ENCODE measurements at places on chromosomes 6 and 20.

GRCh38 chr20:46204594-46205186, 86.6 kb downstream of the CD40 start:
- no peak for DNase-seq
- no peaks in the 10 kb centered on the region for H3K4me1 ChIP-seq
- H3K36me3 ChIP-seq, result no peaks in the 10 kb centered on the region
- H3K4me3 ChIP-seq, result no peak overlapping the region

DNA sequence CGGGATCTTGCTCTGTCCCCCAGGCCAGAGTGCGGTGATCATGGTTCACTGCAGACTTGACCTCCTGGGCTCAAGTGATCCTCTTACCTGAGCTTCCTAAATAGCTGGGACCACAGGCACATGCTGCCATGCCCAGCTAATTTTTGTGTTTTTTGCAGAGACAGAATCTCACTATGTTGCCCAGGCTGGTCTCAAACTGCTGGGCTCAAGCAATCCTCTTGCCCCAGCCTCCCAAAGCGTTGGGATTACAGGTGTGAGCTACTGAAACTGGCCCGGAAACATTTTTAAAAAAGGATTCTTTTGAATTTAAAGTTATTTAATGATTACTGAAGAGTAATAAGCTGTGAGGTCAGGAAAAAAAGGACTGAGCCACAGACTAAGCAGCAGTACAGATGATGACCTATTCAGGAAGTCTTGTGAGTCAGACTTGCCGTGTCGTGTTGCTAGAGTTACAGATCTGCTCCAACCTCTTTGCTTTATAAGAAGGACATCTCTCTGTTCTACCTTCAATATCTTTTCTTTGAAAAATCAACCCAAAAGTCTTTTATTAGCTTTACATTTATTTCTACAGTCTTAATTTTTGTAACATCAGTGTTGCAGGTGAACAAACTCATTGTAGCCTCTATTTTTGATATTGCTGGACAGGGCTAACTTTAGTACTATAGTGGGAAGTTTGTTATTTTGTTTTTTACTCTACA, 108.7 kb downstream of the NCOA3 start:
- H3K27me3 ChIP-seq, result no peaks in the 10 kb centered on the region
- peak; percentile 74 for DNase-seq
- peak overlapping the region; percentile 11 for H3K27ac ChIP-seq
- peaks cover 1% of the 10 kb centered on the region for H3K4me1 ChIP-seq
- H3K36me3 ChIP-seq, result no peaks in the 10 kb centered on the region
- no peak overlapping the region for H3K4me3 ChIP-seq

DNA sequence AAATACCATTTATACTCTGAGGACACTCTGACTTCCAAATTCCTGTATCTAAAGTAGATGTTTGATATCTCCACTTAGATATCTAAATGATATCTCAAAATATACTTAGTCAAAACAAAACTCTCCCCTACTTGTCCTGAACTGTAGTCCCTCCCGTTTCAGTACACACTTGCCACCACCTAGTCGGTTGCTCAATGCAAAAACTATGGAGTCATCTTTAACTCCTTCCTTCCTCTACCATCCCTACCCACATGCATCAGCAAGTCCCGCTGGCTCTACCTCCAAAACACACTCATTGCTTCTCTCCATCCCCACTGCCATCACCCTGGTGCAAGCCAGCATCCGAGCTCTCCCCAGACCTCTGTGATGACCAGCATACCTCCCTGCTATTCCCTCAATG, 13.2 kb downstream of the STX7 start:
- DNase-seq, result no peak
- no peak overlapping the region for H3K4me3 ChIP-seq

DNA sequence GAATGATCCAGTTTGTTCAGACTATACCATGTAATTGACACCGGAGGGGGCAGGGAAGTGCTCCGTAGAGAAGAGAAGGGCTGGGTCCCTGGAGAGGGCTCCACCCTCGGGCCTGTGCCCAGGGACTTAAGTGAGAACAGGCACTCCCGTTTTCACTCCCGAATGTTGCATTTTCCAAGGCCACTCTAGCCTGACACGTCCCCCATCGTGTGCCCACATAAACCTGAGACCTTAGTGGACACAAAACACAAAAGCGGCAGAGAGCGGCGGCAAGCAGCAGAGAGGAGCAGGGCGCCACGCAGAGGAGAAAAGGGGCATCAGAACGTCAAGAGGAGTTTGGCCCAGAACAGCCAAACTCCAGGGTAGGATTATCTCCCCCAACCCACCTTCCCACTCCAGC, 1405.1 kb downstream of the GRIK2 start:
- no peak overlapping the region for H3K4me3 ChIP-seq
- no peaks in the 10 kb centered on the region for H3K27me3 ChIP-seq
- H3K27ac ChIP-seq, result no peak overlapping the region
- DNase-seq, result no peak
- no peaks in the 10 kb centered on the region for H3K4me1 ChIP-seq

DNA sequence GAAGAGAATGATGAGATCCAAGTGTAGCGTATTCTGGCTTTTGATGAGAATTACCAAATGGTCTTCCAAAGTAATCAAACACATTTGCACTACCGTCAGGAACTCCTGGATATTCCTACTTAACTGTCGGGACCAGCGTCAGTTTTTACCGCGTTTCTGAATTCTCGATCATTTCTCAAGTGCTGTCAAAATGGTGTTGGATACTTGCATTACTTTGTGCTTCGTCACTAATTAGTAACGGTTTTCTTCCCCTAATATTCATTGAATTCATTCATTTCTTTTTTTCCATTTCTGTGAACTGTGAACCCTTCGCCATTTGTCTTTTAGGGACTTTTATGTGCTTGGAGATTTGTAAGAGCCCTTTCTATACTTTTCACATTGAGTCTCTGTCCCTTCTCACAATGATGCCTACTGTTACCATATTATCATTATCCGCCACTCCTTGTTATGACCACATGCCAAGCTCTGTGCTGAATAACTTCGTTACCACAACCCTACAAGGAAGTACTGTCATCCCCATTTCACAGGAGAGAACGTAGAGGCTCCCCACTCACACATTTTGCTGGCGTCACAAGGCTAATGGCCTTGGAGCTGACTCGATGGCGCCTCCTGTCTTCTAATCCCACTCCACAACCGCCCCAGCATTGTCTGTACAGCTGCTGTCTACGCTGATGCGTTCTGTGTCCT, 74.2 kb upstream of the QKI start:
- H3K27ac ChIP-seq, result no peak overlapping the region
- H3K4me3 ChIP-seq, result no peak overlapping the region

GRCh38 chr6:161850562-161850961, 576.7 kb upstream of the AGPAT4 start:
- H3K27me3 ChIP-seq, result no peaks in the 10 kb centered on the region
- H3K4me3 ChIP-seq, result no peak overlapping the region
- no peak overlapping the region for H3K27ac ChIP-seq
- H3K36me3 ChIP-seq, result no peaks in the 10 kb centered on the region
- DNase-seq, result no peak
- H3K4me1 ChIP-seq, result no peaks in the 10 kb centered on the region

DNA sequence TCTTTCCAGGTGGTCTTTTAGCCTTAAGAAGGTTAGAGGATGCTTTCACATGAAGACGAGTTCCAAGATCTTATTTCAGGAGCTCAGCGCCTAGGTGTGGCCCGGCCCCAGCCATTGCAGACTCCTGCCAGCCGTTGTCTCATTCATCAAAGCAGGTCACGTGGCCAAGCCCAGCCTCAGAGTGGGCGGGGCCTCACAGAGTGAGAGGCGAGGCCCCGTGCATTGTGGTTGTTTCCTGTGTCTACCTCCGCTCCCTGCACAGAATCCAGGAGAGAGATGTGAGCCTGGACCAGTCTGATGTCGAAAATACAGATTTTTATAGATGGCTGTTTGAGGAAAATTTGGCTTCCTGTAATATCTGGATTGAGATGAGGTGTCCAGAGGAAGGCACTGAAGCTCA, 49.2 kb upstream of the CST5 start:
- no peak for DNase-seq
- no peaks in the 10 kb centered on the region for H3K27me3 ChIP-seq
- no peak overlapping the region for H3K4me3 ChIP-seq
- no peaks in the 10 kb centered on the region for H3K4me1 ChIP-seq
- H3K27ac ChIP-seq, result no peak overlapping the region
- H3K36me3 ChIP-seq, result no peaks in the 10 kb centered on the region

- no peak for DNase-seq
- no peaks in the 10 kb centered on the region for H3K27me3 ChIP-seq
- H3K4me3 ChIP-seq, result no peak overlapping the region
- no peaks in the 10 kb centered on the region for H3K4me1 ChIP-seq
Measured at GRCh38 chr6:152004896-152005295, 197.4 kb downstream of the ESR1 start.

DNA sequence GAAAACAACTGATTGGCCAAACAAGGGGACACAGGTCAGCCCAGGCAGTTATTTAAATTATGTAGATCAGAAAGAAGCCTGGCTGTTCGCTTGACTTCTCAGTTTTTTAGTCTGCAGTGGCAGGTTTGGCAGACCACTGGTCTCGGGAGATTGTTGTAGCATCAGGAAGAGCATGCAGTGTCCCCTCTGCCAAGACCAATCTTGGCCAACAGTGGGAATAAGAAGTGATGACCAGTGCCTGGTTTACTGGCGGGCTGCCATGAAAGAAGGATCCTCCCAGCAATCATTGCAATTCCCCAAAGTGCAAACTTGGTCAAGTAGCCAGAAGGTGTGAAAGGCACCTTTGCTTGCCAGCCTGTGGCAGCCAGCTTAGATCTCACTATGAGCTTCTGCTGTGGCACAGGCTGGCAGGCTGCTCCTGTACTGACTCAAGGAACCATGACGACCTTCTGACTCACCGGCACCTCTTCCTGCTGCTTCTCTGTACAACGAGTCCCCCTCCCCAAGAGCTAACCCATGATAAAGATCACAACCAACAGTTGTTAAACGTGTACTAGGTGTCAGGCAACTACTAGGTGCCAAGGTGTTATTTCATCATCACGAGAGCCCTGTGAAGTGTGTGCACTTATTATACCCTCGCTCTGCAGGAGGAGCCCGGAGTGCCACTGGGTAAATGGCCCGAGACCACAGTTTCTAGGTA, 76.8 kb upstream of the DUSP22 start:
- no peaks in the 10 kb centered on the region for H3K4me1 ChIP-seq
- DNase-seq, result no peak
- H3K4me3 ChIP-seq, result no peak overlapping the region
- no peaks in the 10 kb centered on the region for H3K27me3 ChIP-seq
- H3K36me3 ChIP-seq, result no peaks in the 10 kb centered on the region

All from aorta (tissue), 5 donors.